ENCODE measurements at places on chromosomes 16 and 17.

DNA sequence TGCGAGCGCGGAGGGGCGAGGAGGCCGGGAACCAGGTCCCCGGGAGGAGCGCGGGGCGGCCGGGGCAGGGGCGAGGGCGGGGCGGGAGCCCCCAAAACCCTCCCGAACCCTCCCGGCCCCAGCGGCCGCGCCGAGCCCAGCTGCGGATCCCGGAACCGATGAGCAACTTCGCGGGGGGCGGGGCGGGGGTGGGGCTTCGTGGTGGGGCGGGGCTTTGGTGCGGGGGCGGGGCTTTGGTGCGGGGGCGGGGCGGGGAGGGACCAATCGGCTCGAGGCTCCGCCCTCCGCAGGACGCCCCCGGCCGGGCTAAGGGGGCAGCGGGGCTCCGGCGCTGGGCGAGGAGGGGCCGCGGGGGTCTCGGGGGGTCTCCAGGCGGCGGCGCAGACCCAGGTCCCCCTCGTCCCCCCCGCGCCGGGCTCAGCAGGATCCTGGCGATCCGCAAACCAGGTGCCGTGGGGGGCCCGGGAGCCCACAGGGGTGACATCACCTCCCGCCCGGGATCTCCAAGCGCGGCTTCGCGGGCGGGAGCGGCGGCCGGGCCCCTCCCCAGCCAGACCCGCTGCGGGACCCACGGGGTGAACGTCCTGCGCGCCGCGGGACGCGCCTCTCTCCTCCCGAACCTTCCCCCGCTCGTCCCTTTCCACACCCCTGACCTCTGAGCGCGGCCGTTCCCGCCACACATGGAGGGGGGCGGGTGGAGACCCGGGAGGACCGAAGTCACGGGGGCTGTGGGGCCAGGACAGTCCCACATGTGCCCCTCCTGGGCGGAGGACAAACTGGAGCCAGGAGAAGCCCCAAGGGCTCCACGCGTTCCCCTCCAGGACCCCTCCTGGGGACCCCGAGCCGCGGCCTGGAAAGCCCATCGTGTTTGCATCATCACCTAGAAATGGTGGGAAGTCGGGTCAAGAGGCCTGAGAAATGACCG lies at the start of gene ABR:
Gene ABR (minus strand): TSS at position 164 of the 925 bp plus-strand sequence. CDS start 254 bp downstream, outside the sequence.
- DNase-seq: peak; percentile 66

DNA sequence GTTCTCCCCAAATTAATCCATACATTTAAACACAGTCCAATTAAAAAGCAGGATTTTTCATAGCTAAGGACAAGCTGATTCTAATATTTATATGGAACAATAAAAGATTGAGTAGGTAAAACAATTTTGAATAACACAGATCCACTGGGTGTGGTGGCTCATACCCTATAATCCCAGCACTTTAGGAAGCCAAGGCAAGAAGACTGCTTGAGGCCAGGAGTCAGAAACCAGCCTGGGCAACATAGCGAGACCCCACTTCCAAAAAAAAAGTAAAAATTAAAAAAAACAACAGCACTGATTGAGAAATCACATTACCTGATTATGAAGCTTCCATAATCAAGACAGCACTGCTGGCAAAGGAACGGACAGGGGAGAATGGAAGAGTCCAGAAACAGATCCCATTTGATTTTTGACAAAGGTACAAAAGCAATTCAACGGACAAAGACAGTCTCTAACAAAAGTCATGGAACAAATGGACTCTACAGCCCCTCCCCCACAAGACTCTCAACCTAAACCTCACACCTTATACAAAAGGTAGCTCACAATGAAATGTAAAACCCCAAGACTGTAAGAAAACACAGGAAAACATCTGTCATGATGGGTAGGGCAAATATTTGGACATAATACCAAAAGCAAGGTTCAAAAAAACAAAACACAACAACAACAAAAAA lies 17.9 kb downstream of the USP7 start:
- no peak for DNase-seq

DNA sequence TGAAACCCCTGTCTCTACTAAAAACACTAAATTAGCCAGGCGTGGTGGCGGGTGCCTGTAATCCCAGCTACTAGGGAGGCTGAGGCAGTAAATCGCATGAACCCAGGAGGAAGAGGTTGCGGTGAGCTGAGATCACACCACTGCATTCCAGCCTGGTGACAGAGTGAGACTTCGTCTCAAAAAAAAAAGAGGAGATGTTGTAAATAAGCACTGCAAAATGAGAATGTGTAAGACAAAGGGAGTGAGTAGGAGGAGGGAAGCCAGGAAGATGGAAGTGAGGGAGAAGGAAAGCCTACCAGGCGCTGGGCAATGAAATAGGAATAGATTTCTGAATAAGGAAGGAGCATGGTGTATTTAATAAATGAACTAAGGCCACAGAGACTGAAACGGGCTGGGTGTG lies 8.7 kb upstream of the PRPF8 start:
- no peak for DNase-seq

- DNase-seq: no peak
These were observed 143.9 kb downstream of the CMIP start for GRCh38 chr16:81588326-81589081.

DNA sequence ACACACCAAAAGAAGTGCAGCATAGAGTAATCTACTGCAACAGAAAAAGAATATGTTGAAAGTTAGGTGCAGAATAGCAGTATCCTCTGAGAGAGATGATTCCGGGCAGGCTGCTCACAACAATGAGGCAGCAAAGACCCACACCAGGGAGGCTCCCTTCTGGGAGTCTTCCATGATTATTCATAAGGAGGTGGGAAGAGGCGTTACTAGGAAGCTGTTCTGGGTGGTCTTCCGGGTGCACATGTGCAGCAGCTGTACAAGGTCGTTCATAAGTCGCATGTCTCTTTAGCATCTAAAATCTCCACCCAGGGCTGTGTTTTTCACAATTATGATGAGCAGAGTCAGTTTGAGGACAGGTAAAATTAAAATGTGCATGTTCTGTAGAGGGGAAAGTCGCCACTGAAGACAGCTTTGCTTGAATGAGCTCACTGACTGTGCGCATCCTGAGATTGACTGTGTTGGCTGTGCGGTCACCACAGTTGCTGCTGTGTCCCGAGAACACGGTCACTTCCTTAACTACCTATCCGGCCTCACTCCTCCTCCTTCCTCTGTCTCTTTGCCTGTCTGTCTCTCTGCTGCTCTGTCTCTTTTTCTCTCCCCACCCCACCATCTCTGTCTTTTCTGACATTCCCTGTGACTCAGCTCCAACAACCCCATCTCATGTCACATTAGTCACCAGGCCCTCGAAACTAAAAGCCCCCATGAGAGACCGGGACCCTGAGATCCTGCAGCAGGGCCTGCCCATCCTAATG lies 125.5 kb upstream of the HSBP1 start:
- no peak for DNase-seq

- DNase-seq: no peak
These were observed 1028.5 kb downstream of the CDH8 start for GRCh38 chr16:61007694-61008093.

GRCh38 chr17:82974136-82974952 lies 105.1 kb upstream of the METRNL start:
- DNase-seq: no peak

GRCh38 chr16:74213372-74213771 lies 83.2 kb upstream of the PSMD7 start:
- DNase-seq: no peak

- DNase-seq: no peak
These were observed 33.1 kb downstream of the HS3ST2 start for GRCh38 chr16:22847100-22847499.

DNA sequence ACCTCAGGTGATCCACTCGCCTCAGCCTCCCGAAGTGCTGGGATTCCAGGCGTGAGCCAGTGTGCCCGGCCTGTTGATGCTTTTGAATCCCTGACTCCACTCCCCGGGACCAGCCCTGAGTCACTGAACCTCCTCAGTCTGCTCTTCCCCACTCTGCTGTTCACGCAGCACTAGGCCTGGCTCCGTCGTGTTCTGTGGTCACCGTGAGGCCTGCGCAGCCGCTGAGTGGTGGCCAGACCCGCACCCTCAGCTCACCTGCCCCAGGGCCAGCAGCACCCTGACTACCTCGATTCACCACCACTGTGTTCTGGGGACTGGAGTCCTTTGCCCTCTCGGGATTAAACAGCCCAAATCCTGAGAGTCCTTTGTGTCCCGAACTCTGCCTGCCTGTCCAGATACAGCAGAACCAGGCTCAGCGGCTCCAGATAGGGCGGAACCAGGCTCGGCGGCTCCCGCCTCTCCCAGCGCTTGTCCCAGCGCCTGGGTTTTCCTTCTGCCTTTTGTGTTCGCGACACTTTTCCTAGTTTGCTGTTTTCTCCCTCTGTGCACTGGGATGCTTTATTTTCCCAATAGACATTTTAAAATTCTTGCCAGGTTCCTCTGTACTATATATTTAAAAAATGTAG lies 58.6 kb upstream of the ENDOV start:
- DNase-seq: no peak

GRCh38 chr17:41620583-41621434 lies 3.6 kb downstream of the KRT17 start:
- no peak for DNase-seq

GRCh38 chr16:50667497-50668367 lies 13.4 kb downstream of the SNX20 start:
- peak; percentile 28 for DNase-seq

DNA sequence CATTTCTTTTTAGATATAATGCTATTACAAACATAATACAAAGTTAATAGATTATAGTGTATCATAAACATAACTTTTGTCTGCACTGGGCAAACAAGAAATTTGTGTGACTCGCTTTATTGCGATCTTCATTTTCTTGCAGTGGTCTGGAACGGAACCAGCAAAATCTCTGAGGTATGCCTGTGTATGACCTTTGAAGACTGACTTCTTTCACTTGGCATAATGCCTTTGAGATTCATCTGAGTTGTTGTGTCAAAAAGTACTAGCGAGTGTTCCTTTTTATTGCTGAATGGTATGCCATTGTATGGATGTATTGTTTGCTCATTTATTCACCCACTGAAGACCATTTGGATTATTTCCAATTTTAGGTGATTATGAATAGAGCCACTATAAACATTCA lies 69.2 kb downstream of the TANC2 start:
- DNase-seq: no peak

DNA sequence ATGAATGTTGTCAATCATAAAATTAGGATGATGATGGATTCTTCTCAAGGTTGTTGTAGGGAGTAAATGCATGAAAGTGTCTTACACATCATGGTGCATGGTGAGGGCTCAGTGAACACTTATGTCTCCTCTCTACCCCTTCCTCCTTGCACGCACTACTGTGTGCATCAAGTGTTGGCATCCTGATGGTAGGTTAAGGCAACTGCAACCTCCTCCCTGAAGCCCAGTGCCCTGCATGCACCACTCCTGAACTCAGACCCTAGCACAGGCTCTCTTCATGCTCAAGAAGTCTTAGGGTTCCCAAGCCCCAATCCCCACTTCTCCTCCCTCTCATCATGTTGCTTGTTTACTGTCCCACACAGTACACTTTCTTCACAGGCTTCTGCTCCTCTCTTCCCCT lies 105.8 kb upstream of the DNAH9 start:
- DNase-seq: no peak

DNA sequence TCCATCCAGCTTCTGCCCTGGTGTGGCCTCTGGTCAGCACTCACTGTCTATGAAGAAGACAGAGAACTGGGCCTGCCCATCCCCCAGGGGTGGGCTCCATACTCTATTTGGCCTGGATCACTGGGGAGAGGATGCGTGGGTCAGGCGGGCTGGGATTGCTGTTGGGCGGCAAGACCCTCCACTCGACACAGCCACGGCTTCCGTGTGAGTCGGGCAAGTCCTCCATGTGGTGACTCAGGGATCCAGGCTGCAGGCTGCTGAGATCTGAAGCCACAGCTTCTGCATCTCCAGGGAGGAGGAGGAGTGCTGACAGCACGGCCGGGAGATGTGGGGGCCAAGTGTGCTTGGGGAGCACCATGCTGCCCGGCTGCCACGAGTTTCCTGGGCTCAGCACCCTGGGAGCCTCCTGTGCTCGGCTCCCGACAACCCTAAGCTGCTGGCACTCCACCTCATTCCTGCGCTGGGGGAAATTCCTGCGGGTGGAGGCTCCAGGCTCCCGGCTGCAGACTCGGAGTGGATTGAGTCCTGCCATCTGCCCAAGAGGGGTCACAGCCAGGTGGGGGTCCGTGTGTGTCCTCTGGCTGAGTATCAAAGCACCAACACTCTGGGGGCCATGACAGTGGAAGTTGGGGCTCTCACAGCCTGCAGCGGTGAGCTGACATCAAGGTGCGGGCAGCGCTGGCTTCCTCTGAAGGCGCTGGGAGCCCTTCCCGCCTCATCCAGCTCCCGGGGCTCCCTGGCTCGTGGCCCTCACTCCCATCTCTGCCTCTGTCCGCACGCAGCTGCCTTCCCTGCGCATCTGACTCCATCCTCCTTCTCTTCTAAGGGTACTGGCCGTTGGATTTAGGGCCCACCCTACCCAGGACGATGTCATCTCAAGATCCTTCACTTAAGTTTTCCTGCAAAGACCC lies 24.4 kb upstream of the CBFA2T3 start:
- DNase-seq: no peak

- DNase-seq: no peak
These were observed 44.3 kb downstream of the HOXB1 start for GRCh38 chr17:48486557-48486956.

- no peak for DNase-seq
These were observed 454.8 kb upstream of the CDH11 start for GRCh38 chr16:65576631-65577030.

- DNase-seq: no peak
These were observed 9.1 kb downstream of the SRL start for GRCh38 chr16:4232541-4233386.

GRCh38 chr17:7632492-7632894 lies 2.6 kb downstream of the SHBG start:
- DNase-seq: peak; percentile 54

- DNase-seq: no peak
These were observed 60.1 kb upstream of the MRTFB start for GRCh38 chr16:14011001-14011400.

DNA sequence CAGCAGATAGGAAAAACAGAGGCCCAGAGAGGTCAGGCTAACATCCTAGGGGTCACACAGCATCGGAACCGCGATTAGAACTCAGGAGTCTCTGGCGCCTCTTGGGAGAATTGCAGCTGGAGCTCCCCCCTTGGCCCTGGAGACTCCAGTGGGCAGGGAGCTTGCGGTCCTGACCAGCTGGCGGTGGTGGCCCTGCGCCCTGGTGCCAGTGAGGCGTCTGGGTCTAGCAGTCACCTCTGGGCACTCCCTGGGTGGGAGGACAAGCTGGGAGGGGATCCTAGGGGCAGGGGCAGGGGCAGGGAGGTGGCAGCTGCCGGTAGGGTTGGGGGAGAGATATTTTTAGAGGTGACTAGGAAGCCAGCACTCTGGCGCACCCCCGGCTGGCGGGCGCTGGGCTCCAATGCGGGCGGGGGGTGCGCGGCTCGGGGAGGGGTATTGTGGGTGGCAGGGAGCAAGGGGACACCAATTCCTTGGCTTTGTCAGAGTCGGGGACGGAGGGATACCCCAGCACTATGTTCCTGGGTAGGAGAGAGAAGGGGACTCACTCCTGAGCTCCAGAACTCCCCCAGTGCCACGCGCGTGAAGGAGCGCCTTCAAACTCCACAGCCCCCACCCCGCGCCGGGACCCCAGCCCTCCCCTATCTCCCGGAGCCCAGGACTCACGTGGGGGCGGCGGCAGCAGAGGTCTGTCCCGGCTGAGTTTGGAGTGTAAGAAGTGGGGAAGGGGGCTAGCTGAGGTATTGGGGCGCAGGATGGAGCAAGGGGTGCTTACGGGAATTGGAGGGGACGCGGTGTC lies 584 bp downstream of the PHOSPHO1 start:
- no peak for DNase-seq

GRCh38 chr17:77107506-77108433 lies 33.0 kb upstream of the SEC14L1 start:
- peak; percentile 67 for DNase-seq
